ENCODE measurements at places on chromosomes 4 and X.
A peak's percentile ranks its signal among the peaks of the same experiment; 100 is the strongest.

DNA sequence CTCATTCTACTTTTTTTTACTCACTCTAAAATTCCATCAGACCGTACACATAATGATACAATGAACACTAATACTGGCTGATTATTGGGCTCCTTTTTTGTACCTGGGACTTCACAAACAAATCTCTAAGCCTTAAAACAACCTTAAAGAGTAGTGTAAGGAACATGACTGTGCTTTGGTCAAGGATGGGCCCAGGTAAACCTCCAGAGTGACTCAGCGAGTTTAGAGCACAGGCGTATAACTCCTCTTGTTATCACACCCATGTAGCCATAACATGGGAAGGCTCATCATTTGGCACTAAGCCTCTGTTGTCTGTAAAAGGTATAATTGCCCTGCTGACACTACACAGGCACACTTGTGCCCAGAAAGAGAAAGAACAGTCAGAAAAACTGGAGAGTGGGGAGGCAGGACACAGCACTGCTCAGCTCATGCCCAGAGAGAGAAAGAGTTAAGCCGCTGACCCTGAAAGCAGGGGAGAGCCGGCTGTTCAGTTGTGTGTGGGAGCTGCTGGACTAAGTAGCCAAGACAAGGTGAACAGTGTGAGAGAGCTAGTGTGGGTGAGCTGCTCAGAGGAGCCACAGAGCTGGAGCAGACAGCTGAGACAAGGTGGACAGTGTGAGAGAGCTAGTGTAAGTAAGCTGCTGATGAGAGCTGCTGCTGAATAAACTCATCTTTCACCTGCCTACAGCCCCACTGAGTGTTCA, 319.6 kb upstream of the BMP3 start:
- DNase-seq, result no peak

DNA sequence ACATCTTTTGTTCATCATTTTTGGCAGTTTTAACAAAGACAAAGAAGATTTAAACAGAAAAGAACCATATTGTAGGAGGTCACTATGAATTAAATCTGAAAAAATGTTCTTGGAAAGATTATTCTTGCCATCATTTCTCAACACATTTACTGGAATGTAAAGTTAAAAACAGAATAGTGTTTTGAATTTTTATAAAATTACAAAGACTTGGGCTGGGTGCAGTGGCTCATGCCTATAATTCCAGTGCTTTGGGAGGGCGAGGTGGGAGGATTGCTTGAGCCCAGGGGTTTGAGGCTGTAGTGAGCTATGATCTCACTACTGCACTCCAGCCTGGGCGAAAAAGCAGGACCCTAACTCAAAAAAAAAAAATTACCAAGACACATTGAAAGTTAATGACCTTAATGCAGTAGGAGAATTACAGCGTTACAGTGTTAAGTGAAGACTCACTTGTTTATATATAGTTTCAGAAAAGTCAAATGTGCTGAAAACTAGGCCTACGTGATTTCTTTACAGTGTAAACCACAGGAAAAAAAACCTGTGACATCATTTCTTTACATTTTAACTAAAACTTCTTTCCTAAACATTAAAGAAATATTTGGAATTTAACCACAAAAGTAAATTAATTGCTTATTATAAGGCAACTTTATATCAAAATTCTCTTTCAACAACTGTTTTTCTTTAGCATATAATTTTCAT, 7.9 kb downstream of the FAM13A start:
- no peak for DNase-seq

- peak; percentile 58 for DNase-seq
Measured at GRCh38 chr4:183097231-183098018, 1.6 kb upstream of the WWC2 start.

- DNase-seq, result peak; percentile 45
Measured at GRCh38 chrX:85244450-85245211, 840 bp downstream of the ZNF711 start.

DNA sequence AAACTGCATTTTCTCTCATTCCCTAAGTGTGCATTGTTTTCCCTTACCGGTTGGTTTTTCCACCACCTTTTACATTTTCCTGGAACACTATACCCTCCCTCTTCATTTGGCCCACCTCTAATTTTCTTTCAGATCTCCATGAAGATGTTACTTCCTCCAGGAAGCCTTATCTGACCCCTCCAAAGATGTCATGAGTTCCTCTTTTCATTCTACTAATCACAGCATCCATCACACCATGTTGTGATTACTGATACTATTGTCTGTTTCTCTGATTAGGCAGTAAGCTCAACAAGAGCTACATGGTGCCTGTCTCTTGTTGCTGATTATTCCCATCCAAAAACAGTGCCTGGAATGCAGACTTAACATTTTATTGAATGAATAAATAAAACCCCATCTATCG, 2.9 kb upstream of the AFP start:
- no peak for DNase-seq

DNA sequence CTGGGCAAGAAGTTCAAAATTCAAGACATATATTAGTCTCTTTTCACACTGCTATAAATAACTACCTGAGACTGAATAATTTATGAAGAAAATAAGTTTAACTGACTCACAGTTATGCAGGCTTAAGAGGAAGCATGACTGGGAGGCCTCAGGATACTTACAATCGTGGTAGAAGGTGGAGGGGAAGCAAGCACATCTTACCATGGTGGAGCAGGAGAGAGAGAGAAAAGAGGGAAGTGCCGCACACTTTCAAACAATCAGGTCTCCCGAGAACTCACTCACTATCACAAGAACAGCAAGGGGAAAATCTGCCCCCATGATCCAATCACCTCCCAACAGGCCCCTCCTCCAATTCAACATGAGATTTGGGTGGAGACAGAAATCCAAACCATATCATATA, 273.3 kb upstream of the RASGEF1B start:
- no peak for DNase-seq

- no peak for DNase-seq
Measured at GRCh38 chrX:79167462-79167861, 23.0 kb downstream of the GPR174 start.

GRCh38 chr4:39936565-39937418, 40.9 kb downstream of the PDS5A start:
- DNase-seq, result no peak

- no peak for DNase-seq
Measured at GRCh38 chr4:30537456-30537855, 182.7 kb upstream of the PCDH7 start.

- DNase-seq, result no peak
Measured at GRCh38 chrX:118174516-118175098, 58.0 kb upstream of the KLHL13 start.

GRCh38 chr4:81314196-81314896, 99.3 kb upstream of the PRKG2 start:
- DNase-seq, result no peak

- DNase-seq, result no peak
Measured at GRCh38 chr4:11404431-11404830, 24.3 kb downstream of the HS3ST1 start.

DNA sequence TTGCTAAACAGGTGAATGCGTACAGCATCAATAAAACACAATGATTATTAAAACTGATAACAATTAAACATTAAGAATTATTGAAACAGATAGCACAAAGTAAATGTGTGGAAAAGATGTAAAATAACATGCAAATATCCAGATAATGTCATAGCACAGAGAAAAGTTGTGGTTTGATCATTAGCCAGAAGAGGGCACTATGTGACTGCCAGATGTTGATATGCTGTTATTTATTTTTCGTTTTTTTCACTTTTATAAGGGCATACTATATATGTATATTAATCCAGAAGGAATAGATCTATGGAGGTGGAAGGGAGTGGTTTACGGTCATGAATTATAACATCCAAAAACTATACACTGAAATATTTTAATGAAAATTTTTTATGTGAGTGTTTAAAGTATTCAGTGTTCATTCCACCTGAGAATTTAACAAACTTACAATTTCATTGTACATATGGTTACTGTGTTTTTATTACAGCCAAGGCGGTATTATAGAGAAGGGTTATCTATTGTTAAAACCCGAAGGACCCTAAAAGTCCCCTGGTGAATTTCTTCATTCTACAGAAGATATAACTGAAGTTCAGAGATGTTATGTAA, 211.9 kb upstream of the UGT8 start:
- no peak for DNase-seq

DNA sequence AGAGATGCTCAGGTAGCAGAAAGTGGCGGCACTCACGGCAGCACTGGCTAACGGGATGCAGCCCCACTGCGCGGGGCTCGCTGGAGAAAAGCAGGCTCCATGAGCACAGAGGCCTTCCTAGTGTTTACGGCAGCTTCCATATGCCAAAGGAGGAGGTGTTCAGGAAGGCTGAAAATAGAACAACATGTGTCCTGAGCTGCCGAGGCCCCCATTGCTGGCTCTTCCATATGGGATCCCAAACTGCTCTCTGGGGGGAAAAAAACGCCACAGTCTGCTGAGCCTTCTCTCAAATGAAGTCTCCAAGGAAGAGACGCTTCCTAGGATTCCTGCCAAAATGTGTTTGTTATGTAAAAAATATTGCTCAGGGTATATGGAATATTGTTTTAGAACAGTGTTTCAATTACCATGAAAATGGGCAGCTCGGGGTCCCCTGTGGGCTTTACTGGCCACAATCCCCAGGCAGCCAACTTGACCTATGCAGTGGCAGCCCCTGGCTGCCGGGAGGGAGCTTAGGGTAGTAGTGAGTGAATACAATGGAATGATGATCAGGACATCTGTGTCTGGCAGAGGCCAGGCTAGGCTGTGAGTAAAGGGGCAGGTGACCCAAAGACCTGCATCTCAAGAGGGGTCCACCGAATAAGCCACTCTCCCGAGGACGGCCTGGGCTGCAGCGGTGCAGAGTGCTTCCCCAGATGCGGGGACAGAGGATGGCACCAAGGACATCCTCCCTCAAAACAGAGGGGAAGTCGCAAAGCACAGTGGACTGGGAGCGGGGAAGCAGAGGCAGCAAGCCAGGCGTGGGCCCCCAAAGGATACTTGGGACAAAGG, 170.1 kb downstream of the AFAP1 start:
- DNase-seq, result no peak

DNA sequence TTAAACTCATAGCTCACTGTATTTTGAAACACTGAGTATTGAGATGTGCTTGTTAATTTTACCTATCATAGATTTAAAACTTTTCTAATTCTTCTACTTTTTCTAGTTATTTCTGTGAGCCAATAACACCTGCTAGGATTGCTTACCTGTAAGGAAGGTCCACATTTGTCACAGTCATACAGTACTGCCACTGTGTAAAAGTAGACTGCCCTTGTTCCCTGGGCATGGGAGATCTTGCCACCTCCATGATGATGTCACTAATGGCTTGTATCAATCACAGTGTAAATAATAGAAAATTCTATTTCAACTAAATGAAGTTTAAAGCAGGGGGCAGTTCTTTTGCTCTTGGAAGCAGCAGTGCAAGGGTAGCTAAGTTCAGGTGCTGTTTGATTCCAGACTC, 35.9 kb downstream of the GK start:
- no peak for DNase-seq

- no peak for DNase-seq
Measured at GRCh38 chr4:85391071-85391470, 83.9 kb upstream of the ARHGAP24 start.

GRCh38 chr4:7419961-7420660, 14.6 kb downstream of the PSAPL1 start:
- no peak for DNase-seq

DNA sequence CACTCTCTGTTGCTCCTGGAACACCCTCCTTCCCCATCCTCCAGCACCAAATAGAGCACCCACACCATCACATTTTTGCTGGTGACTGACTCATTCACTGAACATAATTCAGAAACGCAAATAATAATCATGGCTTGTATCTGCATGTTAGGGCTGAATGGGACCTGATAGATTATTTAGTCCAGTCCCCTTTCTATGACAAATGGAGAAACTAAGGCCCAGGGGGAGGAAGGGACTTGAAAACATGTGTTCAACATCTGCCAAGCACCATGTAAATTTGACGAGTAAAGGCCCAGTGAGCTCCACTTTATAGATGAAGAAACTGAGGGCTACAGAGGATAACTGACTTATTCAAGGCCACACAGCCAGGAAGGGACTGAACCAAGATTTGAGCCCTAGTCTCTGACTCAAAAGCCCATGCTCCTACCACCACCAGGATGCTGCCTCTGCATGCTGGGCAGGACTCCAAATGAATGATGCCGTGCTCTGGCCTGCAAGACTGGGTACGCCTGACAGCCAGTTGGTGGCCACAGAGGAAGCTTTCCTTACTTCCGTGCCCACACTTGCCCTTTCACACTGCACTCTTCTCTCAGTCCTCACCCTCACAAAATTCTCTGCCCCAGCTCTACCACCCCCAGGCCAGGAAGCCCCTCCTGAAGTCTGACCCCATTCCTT, 133.3 kb upstream of the PJA1 start:
- DNase-seq, result no peak

GRCh38 chr4:176340871-176341685, 21.3 kb downstream of the SPCS3 start:
- DNase-seq, result no peak

GRCh38 chr4:174873931-174874330, 44.2 kb upstream of the ADAM29 start:
- DNase-seq, result no peak

DNA sequence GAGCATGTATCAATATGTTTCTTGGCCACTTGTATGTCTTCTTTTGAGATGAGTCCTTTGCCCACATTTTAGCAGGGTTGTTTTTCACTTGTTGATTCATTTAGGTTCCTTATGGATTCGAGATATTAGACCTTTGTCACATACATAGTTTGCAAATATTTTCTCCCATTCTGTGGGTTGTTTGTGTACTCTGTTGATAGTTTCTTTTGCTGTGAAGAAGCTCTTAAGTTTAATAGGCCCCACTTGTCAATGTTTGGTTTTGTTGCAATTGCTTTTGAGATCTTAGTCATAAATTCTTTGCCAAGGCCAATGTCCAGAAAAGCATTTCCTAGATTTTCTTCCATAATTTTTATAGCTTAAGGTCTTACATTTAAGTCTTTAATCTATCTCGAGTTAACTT, 280.7 kb upstream of the GALNT7 start:
- no peak for DNase-seq

DNA sequence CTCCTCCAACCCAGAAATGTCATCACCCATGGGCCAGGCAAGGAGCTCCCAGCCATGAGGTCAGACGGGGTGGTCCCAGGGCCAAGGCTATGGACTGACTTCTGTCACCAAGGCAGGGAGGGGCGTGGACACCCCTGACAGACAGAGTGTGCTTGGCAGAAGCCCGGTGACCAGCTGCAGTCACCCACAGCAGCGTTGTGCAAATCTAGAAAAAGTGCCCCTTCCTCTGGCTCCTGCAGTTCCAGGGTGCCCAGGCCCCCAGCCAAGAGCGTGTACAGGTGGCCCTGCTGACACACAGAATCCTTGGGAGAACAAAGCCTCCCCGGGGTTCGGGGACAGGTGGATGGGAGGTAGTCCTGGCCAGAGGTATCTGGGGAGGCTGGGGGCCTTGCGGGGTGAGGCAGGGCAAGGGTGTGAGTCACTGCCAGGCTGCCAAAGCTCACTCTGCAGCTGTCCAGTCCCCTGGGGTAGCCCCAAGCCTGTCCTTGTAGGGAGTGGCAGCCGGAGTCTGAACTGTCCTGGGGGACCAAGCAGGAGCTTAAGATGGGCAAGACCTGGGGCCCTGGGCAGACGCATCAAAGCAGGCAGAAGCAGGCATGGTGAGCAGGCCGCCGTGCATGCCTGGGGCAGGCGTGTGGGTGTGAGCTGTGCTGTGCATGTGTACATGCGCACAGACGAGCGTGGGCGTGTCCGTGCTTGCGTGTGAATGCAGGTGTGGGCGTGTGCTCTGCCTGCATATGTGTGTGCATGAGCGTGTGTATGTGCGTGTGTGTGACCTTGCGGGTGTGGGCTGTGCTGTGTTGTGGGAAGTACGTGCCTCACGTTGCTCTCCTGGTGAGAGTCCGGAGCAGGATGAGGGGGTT, 3.3 kb downstream of the MYL5 start:
- no peak for DNase-seq

- DNase-seq, result no peak
Measured at GRCh38 chr4:45971108-45971507, 152.7 kb downstream of the GABRG1 start.
